ENCODE measurements at places on chromosomes 6 and 20.
A peak's percentile ranks its signal among the peaks of the same experiment; 100 is the strongest.

- no peak for DNase-seq
Measured at GRCh38 chr6:40856271-40856670, 182.8 kb downstream of the UNC5CL start.

DNA sequence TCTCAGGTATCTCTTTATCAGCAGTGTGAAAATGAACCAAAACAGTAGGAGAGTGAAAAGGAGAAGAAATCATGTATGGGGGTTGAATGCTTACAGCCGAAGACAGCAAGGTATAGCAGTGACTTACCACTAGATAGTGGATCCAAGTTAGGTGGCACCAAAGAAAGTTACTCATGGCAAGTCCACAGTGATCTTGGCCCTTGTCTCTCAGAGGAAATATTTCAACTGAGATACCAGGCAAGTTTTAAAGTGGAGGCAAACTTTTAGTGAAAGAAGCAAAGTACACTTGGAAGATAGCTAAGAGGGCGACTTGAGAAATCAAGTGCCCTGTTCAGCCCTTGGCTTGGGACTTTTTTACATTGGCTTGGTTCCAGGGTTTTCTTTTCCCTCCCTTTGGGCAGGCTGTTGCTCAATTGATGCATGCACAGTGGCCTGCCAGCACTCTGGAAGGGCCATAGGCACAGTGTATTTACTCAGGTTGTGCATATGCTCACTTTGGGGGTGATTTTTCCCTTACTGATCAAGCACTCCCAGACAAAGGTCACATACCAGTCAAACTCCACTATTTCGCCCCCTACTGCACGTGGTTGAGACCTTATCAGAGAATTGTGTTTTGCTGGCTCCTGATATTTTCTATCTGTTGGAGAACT is 329.5 kb upstream of the KHDRBS2 start:
- DNase-seq = no peak

DNA sequence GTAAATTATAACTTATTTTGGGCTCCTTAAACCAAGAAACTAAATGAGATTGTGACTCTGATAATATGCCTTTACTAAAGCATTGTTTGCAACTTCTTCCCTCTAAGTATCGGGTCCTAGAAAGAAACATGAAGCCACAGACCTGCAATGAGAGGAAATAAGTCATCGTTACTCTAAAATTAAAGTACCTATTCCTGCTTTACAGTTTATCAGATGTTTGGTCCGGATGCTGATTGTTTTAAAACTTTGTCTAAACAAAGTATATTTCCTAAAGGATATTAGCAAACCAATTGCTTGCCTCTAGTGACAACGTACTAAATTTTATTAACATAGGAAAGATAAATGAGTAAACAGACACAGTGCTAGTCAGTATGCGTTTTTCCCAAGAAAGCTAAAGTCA is 216.8 kb downstream of the GJA1 start:
- DNase-seq = no peak

DNA sequence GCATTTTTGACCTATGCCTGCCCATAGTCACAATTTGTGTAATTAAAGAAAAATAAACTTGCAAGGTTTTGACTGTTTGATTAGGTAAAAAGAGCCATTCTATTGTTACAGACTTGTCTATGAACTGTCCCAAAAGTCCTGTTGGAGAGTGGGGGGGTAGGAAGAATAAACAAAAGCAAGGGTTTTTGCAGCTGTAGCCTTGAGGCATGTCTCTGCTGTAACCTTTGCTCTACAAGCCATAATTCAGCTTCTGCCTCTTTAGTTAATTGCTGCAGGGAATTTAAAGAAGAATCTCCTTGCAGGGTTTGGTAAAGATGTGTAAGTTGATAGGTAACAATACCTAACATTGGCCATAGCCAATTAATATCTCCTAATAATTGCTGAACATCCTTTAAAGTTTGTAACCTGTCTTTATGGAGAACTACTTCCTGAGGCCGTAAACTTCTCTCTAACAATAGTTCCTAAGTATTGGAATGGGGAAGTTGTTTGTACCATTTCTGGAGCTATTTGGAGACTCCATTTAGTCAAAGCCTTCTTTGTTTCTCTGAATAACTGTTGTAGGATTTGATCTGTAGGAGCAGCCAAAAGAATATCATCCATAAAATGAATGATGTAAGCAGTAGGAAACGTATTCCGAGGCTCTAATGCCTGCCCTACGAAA is 7.9 kb upstream of the ABHD12 start:
- DNase-seq = no peak

GRCh38 chr6:43402820-43403219 is 24.5 kb upstream of the ABCC10 start:
- DNase-seq = no peak

DNA sequence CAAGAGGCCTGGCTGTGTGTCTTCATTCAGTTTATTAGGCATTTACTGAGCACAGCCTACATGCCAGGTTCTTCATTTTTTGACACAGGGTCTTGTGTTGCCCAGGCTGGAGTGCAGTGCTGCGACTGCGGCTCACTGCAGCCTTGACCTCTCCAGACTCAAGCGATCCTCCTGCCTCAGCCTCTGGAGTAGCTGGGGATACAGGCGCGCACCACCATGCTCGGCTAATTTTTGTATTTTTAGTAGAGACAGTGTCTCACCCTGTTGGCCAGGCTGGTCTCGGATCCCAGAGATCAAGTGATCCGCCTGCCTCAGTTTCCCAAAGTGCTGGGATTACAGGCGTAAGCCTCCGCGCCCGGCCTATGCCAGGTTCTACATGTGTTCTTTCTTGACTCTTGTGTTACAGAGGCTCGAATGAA is 601 bp upstream of the ATRN start:
- DNase-seq = no peak

- DNase-seq = no peak
Measured at GRCh38 chr20:44752099-44752931, 6.7 kb downstream of the KCNK15 start.

- DNase-seq = no peak
Measured at GRCh38 chr20:31497838-31498540, 16.3 kb upstream of the HM13 start.

- no peak for DNase-seq
Measured at GRCh38 chr20:51528263-51529027, 14.1 kb downstream of the NFATC2 start.

GRCh38 chr20:62716941-62717310 is 8.3 kb downstream of the NTSR1 start:
- DNase-seq = no peak

DNA sequence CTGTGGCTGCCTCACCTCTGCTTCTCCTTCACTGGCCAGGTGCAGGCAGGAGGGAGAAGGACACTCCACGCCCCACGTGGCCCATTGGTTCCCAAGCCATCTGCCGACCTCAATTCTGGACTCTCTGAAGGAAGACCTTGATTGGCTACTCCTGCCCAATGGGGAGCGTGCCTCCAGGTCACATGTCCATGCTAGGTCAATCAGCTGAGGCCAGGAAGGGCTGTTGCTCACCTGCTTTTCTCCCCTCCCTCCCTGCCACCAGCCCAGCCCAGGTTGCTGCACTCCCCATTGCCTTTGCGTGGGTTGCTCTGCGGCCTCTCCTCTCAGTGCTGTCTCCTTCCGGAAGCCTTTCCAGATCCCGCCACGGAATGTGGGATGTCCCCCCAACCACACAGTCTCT is 21.9 kb upstream of the CDH4 start:
- DNase-seq = no peak

- no peak for DNase-seq
Measured at GRCh38 chr6:112194511-112194910, 59.9 kb downstream of the LAMA4 start.

- DNase-seq = no peak
Measured at GRCh38 chr6:6931071-6932025, 176.4 kb upstream of the RREB1 start.

GRCh38 chr6:78253618-78254017 is 600.8 kb downstream of the MEI4 start:
- no peak for DNase-seq

GRCh38 chr20:57964011-57964862 is 254.4 kb upstream of the PMEPA1 start:
- DNase-seq = no peak

DNA sequence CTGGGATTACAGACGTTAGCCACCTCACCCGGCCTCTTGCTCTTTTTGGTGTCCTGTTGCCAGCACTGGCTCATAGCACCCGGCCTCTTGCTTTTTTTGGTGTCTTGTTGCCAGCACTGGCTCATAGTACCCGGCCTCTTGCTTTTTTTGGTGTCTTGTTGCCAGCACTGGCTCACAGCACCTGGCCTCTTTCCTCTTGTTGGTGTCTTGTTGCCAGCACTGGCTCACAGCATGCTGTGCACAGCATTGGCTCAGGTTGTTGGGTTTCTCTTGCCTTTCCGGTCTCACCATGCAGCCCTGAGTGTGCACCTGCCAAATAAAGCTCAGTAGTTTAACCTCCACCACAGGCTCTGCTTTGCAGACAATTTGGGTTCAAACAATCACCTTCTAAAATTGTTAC is 208.2 kb downstream of the THBS2 start:
- peak; percentile 76 for DNase-seq

- no peak for DNase-seq
Measured at GRCh38 chr20:38931984-38932383, 5.8 kb downstream of the FAM83D start.

- DNase-seq = peak; percentile 41
Measured at GRCh38 chr20:62367136-62367632, at the start of gene LAMA5. Gene LAMA5 (minus strand): TSS chr20:62367312. CDS start chr20:62367245, 67 bp downstream.

GRCh38 chr6:92024110-92024509 is 1395.2 kb downstream of the EPHA7 start:
- DNase-seq = no peak

- no peak for DNase-seq
Measured at GRCh38 chr6:152484806-152485205, 152.4 kb downstream of the SYNE1 start.

DNA sequence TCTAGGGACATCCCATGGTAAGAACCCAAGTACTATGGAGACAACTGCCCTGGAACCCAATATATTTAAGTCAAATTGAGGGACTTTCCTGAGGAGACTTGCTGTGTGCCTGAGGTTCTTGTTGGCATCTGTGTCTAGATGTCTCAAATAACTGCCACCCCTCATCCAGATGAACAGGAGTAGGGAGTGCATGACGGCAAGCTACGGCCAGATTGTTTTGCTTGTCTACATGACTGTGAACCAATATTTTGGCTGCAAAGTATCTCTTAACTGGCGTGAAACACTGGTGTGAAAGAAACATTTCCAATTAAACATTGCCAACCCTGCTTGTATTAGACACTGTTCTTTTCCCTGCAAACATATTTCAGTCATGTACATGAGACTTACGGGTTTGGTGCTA is 52.4 kb upstream of the SIM1 start:
- no peak for DNase-seq

DNA sequence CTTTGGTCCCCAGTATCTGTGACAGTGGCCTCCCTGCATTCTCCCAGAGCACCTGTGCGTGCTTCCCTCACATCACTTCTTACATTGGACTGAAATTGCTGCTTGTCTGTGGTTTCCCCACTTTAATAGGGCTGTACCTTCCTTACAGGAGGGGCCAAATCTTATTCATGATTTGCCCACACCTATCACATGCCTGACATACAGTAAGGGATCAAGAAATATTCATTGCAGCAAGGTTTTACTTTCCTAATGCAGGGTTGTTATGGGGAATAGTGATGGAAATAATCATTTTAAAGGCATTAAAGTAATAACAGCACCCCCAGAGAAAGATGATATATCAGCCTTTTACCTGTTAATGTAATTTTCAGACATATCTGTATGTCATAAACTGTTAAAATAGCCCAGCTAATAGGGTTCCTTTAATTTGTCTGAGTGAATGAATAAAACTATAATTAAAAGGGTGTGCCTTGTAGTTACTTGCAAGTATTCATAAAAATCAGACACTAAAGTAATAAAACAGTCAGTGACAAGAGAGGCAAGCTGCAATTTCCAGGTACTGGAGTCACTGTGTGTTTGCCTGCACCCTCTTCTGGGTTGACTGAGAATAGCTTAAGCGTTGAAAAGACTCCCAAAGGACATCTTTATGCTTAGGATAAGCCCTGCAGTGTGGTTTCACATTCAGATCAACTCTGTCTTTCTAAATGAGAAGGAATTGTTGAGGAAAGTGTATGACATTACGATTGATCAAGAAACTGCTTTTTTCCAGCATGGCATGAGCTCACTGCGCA is 182.7 kb downstream of the PHACTR1 start:
- no peak for DNase-seq

GRCh38 chr20:21049305-21049828 is 56.8 kb downstream of the LINC00237 start:
- DNase-seq = no peak

GRCh38 chr6:36053878-36054277 is 26.3 kb downstream of the MAPK14 start:
- DNase-seq = no peak

GRCh38 chr6:111747396-111747795 is 125.9 kb downstream of the FYN start:
- no peak for DNase-seq

DNA sequence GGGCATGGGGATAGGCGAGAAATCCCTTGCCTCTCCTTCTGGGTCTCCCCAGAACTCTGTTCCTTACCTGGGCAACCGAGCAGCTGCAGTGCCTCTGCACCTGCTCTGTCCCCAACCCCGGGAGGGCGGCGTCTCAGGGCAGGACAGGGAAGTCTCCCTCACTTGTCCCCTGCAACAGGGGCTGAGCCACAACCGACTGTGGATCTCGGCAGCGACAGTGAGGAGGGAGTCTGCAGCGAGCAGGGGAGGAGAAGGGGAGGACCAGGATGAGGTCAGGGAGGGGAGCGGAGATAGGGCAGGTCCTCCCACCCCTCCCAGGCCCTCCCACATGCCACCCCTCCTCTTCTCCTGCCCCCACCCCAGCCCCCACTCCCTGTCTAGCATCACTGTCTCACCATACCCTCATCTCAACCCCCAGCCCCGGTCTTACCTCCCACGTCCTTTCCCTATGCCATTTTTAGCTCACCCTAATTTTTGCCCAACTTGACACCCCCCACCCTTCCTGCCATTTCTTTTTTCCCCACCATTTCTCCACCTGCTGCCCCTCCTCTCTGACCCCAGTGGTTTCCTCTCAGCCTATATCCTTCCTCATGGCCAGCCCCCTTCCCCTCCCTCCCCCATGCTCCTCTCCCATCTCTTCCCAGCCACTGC is at the start of gene TNXB:
Gene TNXB (minus strand): TSS at position 225 of the 651 bp plus-strand sequence. CDS start 11,140 bp downstream, outside the sequence.
- peak; percentile 70 for DNase-seq

DNA sequence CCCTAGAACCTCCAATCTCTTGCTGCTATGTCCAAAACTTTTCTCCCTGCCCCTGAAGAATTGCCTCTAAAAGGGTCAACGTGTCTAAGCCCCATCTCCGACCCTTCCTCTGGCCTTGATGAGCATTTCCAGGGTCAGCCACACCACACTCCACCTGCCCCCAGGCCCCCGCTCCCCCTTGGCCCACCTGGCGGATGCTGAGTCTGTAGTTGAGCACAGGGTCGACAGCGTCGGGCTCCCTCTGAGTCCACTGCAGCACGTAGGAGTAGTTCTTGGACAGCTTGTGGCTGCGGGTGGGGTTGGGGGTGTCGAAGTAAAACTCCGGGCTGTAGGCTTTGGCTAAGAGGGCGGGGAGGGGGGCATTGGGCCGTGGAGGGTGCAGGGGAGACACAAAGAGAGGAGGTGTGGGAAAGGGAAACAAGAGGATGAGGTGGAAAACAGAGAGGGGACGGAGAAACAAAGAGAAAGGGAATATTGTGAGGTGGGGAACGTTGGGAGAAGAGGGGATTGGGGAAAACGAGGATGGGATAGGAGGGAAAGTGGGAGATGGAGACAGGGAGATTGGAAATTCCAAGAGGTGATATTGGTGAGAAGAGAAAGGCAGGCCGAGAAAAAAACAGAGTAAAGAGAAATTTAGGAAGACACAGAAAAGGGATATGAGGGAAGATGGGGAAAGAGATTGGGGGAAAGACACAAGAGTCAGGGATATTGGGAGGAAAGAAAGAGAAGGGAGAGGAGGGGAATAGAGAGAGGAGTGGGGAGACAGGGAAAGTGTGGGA is 50.5 kb downstream of the MDGA1 start:
- DNase-seq = no peak
